CD4-positive, alpha-beta T cell treated with Interleukin-2 at 100 ng/mL for 4 hours (primary cell): ENCODE measurements at places on chromosomes 3 and 15.
A peak's percentile ranks its signal among the peaks of the same experiment; 100 is the strongest.

- peak; percentile 56 for DNase-seq
These were observed 6.0 kb upstream of the SLC28A1 start for GRCh38 chr15:84878504-84878903.

DNA sequence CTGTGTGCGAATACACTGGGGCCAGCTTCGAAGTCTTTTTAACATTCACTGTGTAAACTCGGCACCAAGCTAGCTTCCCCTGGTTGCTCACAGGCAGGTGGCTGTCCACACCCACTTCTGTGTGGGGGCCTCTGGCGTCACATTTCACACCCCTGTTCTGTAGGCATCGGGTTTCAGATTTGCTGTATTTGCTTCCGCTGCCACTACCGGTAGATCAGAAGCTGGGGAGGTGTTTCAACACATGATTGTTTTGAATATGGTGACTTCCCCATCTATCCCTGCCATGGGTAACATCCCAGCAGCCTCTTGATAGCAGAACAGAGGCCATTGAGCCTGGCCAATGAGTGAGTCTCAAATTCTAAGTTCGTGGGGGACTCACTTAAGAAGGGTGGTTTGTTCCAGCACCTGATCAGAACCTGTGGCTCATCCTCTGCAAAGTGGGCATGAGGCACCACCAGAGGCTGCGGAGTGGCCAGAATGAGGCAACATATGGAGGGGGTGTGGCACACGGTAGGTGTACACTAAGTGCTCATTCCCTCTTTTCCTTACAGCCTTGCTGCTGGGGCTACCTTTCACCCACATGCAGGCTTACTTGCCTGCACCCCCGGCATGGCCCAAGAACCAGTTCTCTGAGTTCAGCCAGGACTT, 61.5 kb downstream of the IQSEC1 start:
- peak; percentile 90 for DNase-seq

- DNase-seq = no peak
These were observed 469.5 kb downstream of the CNTN4 start for GRCh38 chr3:2568156-2568555.

GRCh38 chr3:149424918-149425317, 47.5 kb upstream of the TM4SF1 start:
- no peak for DNase-seq

DNA sequence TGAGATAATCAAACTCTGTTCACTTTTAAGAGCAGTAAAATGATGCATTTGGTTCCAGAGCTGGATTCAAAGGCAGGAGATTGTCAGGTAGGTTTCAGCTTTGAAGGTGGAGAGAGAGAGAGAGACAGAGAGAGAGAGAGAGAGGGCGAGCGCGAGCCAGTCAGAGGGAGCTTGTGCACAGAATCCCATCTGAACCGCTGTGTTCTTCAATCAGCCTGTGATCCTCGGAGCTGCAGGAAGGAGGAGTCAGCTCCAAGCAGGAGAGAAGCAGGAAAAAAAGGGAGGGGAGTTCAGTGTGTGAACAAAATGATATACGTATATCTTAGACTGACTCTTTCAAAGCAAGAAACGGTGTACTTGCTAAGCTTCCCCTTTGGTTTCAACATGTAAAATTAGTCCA, at the start of gene GPR149:
Gene GPR149 (minus strand): TSS at position 177 of the 400 bp plus-strand sequence. CDS start 575 bp downstream, outside the sequence.
- DNase-seq = no peak

DNA sequence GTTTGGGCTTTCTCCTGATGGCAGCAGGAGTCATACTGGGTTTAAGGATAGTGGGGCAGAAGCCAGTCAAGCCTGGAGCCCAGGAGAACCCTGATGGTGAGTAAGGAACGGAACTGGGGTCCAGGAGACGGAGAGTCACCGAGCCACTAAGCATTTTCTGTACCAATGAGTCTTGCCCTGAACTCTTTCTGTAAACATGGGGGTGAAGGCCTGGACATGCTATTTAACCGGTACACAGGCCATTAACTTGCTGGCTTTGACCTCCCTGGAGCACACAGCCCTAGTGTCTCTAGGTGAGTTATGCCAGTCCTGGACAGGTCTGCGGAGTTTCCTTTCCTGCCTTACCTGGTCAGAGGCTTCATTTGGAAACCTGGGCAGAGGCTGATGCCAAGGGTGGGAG, 3.9 kb downstream of the SLC6A6 start:
- DNase-seq = no peak

- no peak for DNase-seq
These were observed 101.3 kb downstream of the ASB7 start for GRCh38 chr15:100703671-100704070.

- no peak for DNase-seq
These were observed 284.8 kb downstream of the OTOL1 start for GRCh38 chr3:161781381-161781780.

DNA sequence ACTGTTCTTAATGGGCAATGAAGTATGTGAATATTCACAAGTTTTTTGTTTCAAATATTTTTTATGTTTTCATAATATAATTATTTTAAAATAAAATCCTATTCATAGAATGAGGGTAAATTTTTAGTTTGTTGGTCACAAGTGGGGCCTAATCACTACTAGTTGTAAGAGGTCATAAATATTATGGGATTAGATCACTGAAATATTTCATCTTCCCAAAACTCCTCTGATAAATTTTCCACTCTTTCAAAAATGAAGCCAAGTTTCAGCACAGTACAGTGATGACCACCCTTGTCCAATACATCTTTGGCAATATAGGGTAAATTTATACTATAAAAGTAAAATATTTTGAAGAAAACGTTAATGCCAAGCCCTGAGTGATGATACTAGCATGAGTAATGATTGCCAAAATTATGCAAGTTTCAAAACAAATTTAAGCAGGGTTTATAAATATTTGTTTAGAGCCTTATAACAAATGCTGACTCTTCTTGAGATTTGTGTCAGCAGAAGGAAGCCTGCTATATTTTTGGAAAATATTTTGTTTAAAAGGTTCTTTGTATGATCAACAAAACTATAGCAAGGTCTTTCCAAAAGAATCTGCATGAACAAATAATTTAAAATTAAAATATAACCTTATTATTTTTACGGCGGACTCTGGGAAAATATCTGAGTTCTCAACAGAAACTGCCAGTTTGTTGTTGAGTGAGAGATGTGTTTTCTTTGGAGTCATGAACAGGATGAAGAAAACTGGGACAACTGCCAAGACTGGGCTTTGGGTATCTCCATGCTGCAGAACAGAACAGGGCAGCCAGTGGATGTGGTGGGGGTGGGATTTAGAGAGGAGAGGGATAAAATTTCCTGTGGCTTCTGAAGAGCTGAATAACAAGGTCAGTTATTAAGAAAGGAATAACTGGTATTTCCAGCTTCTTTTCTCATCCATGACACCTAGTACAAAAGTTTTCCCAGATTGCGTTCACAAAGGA, 17.9 kb upstream of the TM4SF1 start:
- no peak for DNase-seq

DNA sequence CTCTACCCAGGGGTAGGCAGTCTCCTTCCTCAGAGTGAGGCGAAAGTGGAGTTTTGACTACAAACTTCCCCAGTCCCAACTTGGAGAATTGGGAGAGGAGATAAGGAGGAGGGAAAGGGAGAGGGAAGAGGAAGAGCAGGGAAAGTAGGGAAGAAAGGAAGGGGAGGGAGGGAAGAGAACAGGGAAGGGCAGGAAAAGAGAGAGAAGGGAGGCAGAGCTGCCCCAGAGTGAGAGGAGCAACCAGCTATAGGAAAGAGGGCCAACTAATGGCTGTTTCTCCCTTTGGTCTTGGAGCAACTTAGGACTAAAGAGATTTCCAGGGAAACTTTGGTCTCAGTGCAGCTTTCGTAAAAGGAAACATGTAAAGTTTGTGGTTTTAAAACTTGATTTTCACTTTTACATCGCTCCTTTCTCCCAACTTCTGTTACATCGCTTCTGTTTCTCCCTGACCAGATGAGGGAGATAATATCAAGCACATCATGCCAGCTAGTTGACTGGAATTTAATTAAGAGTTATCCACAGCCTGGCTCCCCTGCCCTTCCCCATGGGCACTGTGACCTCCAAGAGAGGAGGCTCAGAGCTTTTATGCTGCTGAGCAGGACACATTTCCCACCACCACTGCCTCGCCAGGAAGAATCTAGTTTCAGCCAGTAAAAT, 1.4 kb downstream of the CA12 start:
- no peak for DNase-seq

DNA sequence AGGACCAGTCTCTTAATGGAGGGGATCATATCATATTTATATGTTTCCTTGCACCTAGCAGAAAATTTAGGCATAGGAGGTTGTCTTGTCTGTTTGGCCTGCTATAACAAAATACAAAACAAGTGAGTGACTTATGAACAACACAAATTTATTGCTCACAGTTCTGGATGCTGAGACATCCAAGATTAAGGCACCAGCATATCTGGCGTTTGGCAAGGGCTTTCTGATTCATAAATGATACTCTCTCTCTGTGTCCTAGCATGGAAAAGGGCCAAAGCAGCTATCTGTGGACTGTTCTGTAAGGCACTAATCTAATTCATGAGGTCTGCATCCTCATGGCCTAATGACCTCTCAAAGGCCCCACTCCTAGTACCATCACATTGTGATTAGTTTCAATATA, 683.0 kb downstream of the NR2F2 start:
- DNase-seq = no peak
